ENCODE measurements at places on chromosomes 5 and 9. TPM values are rescaled to one million over a fixed set of nuclear protein-coding genes. Genes with fewer than 3 reads are reported as not detected.

DNA sequence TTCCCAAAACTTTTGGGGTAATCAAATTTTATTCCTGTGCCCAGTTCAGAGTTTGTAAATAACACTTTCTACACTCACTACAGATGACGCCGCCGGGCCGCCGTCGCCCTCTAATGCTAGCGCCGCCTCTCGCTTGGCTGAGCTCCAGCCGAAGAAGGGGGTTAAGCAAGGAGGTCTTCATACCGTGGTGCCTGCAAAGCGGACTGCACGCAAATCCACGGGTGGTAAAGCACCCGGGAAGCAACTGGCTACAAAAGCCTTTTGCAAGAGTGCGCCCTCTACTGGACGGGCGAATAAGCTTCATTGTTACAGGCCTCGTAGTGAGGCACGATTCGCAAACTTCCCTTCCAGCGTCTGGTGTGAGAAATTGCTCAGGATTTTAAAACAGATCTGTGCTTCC lies 280.4 kb downstream of the MEF2C start:
- H3K27me3 ChIP-seq: peaks cover 12% of the 10 kb centered on the region
- H3K4me3 ChIP-seq: no peak overlapping the region
- H3K27ac ChIP-seq: no peak overlapping the region
- H3K36me3 ChIP-seq: no peaks in the 10 kb centered on the region
- no peaks in the 10 kb centered on the region for H3K4me1 ChIP-seq

DNA sequence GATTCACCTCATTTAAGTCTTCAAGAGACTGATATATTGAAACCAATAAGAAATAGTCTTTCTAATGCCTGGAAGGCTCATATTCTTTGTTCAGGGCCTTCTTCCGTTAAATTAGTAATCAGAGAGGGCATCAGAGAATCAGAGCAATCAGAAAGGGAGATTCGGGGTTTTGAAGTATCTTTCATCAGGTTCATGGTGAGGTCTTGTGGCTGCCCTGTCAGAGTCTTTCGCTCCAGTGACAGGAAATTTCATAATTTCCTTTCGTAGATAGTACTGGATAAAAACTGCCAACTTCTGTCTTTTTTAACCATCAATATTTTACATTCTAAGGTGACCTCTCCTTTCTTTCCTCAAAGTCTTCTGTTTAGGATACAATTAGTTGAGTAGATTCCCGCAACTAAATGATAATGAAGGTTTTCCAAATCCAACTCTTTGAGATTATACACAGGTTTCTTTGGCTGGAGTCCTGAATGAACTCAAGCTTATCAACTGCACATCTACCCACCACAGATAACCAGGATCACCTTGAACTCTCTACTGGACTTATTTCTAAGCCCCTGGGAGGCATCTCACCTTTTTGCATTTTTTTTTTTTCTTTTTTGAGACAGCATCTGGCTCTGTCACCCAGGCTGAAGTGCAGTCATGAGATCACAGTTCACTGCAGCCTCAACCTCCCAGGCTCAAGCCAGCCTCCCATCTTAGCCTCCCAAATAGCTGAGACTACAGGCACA lies 5.5 kb downstream of the IL31RA start:
- no peak for DNase-seq
- peak overlapping the region; percentile 54 for H3K4me3 ChIP-seq
- peaks cover 2% of the 10 kb centered on the region for H3K27me3 ChIP-seq
- peaks cover 49% of the 10 kb centered on the region for H3K4me1 ChIP-seq
- peaks cover 7% of the 10 kb centered on the region for H3K36me3 ChIP-seq

DNA sequence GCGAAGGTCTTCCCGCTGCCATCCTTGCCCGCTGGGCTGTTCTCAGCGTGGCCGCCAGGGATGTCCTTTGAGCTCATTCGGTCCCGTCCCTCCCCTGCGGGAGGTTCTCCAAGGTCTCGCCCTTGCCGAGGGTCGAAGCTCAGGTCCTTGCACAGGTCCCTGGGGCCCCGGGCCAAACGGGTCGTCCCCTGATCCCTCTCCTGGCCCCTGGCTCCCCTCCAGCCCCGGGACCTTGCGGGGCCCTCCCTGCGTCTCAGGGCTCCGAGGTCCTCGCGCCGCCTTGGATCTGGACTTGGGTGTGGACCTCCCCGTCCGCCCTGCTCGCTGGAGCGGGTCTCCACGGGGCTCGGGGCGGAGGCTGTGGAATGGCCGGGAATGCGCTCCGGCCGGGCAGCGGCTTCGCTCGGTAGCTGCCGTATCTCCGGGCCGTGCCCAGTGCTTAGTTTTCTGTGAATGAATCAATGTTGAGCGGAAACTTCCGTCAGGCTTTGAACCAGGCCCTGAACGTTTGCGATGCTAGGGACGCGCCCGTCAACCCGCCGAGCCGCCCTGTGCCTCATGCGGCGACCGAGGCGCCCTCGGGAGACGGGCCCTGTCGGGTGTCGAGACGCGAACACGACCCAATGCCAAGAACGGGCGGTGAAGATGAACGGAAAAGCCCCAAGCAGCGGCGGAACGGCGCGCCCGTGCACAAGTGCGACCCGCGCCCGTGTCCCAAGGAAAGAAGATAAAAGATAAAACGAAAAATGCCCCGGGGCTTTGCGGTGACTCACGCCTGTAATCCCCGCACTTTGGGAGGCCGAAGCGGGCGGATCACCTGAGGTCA lies 780 bp downstream of the RNU6ATAC start:
- H3K36me3 ChIP-seq: peaks cover under 1% of the 10 kb centered on the region
- no peaks in the 10 kb centered on the region for H3K27me3 ChIP-seq
- H3K27ac ChIP-seq: no peak overlapping the region
- H3K4me3 ChIP-seq: no peak overlapping the region
- H3K4me1 ChIP-seq: peaks cover 5% of the 10 kb centered on the region

DNA sequence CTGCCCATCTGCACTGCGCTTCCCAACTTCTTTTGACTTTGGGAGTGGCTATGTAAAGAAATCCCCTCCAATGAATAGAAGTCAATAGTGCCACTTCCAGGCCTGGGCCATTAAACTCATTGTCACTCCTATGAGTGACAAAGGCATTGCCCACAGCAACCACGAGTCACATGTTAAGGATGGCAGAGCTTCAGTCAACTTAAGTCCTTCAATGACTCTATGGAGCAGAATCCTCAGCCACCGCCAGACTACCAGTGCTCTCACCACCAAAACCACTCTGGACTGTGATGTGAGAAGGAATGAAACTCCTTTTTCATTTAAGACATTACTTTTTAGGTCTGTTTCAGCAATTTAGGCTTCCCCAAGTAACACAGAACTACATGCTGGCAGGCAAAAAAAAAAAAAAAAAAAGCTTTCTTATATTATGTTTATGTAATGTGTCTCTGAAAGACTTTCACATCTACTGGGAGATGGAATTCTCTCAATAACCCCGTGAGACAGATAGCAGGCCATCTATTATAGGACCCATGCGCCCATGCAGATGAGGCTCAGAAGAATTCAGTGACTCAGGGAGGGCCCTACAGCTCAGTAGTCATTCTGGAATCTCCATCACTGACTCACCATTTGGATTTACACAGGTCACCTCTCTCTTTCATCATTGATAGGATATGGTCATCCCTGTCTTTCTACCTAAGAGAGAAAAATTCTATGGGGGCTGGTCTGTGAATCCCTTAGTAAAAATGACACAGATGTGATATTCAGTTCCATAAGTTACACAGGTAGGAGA lies 180.5 kb downstream of the CEMIP2 start:
- H3K4me3 ChIP-seq: no peak overlapping the region
- H3K27me3 ChIP-seq: peaks cover 6% of the 10 kb centered on the region
- no peaks in the 10 kb centered on the region for H3K36me3 ChIP-seq
- H3K27ac ChIP-seq: no peak overlapping the region

GRCh38 chr5:37886242-37886905 lies 46.5 kb upstream of the GDNF start:
- H3K36me3 ChIP-seq: no peaks in the 10 kb centered on the region
- no peak for DNase-seq
- H3K4me3 ChIP-seq: no peak overlapping the region
- no peaks in the 10 kb centered on the region for H3K4me1 ChIP-seq
- H3K27ac ChIP-seq: no peak overlapping the region

DNA sequence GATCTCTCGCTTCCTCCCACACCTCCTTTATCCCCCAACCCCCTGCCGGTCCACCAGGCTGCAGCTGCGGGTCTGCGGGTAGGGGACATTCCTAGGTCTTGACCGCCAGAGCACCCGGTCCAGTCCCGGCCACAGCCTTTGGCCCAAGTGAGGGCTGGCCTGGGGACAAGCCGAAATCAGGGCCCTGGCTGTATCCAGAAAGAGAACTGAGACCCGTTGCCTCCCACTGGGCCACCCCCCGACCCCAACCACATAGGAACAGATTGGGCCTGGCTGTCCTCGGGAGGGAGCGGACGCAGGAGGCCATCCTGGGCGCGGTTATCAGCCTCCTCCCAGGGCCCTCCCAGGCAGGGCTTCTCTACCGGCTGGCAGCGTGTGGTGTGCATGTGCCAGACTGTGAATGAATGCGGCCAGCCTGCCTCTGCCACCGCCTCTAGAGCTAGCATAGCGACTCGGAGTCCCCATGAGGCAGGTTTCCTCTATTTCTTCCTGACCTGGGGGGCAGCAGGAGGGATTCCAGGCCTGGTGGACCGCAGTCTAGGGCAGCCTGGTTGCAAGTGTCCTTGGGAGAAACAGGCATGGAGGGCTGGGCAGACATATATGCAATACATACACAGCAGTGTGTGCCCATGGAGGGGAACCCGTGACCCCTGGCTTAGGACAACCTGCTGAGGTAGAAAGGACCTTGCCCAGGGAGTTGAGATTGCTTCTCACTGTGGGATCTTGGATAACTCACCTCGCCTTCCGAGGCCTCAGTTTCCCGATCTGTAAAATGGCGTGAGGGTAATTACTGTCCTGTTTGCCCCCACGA lies 1.2 kb downstream of the N4BP3 start:
- H3K36me3 ChIP-seq: peaks cover 2% of the 10 kb centered on the region
- DNase-seq: no peak
- H3K27me3 ChIP-seq: peaks cover 33% of the 10 kb centered on the region
- peak overlapping the region; percentile 73 for H3K27ac ChIP-seq
- H3K4me3 ChIP-seq: peak overlapping the region; percentile 95

GRCh38 chr5:169197343-169197742 lies 103.6 kb downstream of the SLIT3 start:
- peaks cover 2% of the 10 kb centered on the region for H3K27me3 ChIP-seq
- H3K4me3 ChIP-seq: no peak overlapping the region
- no peaks in the 10 kb centered on the region for H3K36me3 ChIP-seq
- DNase-seq: no peak

- no peak for DNase-seq
- H3K4me1 ChIP-seq: peaks cover 22% of the 10 kb centered on the region
- peaks cover 3% of the 10 kb centered on the region for H3K36me3 ChIP-seq
- no peaks in the 10 kb centered on the region for H3K27me3 ChIP-seq
- H3K4me3 ChIP-seq: peak overlapping the region; percentile 97
- H3K27ac ChIP-seq: peak overlapping the region; percentile 96
Measured at GRCh38 chr5:132962429-132963021, 909 bp downstream of the AFF4 start.

DNA sequence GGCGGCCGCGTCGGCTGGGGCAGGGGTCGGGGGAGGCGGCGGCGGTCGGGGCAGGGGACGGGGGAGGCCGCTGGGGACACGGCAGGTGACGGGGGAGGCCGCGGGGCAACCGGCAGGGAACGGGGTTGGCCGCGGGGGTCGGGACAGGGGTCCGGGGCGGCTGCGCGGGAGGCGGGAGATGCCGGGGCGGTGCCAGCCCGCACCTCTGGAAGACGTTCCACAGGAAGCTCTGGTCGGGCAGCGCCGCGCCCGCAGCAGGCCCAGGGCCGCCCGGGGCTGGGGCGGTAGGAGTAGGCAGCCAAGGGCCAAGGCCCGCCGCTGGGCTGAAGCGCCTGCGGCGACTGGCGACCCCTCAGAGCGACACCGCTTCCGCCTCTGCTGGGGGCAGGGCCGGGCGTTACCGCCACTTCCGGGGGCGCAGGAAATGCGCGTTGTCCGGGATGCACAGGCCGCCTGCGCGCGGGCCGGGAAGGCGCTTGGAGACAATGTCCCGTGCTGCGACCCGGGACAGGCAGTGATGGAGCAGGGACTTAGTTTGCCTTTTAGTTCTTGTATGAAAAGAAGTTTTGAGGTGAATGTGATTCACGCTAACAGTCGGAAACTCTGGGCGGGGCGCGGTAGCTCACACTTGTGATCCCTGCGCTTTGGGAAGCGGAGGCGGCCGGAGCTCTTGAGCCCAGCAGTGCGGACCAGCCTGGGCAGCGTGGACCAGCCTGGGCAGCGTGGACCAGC lies 110.0 kb upstream of the LPCAT1 start:
- H3K4me3 ChIP-seq: peak overlapping the region; percentile 90
- peaks cover 20% of the 10 kb centered on the region for H3K4me1 ChIP-seq
- peaks cover 3% of the 10 kb centered on the region for H3K27me3 ChIP-seq

GRCh38 chr9:26770821-26771220 lies 121.8 kb downstream of the CAAP1 start:
- no peak for DNase-seq
- H3K36me3 ChIP-seq: no peaks in the 10 kb centered on the region
- no peaks in the 10 kb centered on the region for H3K27me3 ChIP-seq
- H3K4me1 ChIP-seq: no peaks in the 10 kb centered on the region
- no peak overlapping the region for H3K4me3 ChIP-seq

- H3K4me1 ChIP-seq: no peaks in the 10 kb centered on the region
- H3K27me3 ChIP-seq: peaks cover 1% of the 10 kb centered on the region
- no peak for DNase-seq
- no peak overlapping the region for H3K27ac ChIP-seq
Measured at GRCh38 chr5:7053125-7053524, 339.9 kb downstream of the TENT4A start.

- H3K27me3 ChIP-seq: peaks cover 16% of the 10 kb centered on the region
- H3K4me1 ChIP-seq: no peaks in the 10 kb centered on the region
- DNase-seq: no peak
- H3K36me3 ChIP-seq: no peaks in the 10 kb centered on the region
Measured at GRCh38 chr5:174312270-174312617, 266.7 kb downstream of the NSG2 start.

DNA sequence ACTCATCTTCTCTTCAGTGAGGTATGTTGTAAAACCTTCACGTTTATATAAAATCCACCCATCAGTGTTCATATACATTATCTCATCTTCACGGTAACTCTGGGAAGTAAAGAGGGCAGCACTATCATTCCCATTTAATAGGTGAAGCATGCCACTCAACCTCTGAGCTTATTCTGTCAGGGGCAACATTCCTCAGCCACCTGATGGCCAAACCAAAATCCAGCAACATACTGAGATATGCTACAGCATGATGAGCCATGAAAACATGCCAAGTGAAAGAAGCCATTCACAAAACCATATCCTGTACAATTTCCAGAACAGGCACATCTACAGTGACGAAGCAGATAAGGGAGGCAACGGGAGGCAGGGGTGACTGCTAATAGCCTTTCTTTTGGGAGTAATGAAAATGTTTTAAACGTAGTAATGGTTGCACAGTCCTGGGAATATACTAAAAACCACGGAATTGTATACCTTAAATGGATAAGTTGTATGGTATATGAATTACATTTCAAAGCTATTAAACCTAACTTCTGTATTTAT lies 167.4 kb downstream of the TSSK1B start:
- no peaks in the 10 kb centered on the region for H3K36me3 ChIP-seq
- H3K27me3 ChIP-seq: peaks cover 6% of the 10 kb centered on the region
- H3K4me3 ChIP-seq: no peak overlapping the region
- DNase-seq: no peak
- H3K4me1 ChIP-seq: peaks cover 3% of the 10 kb centered on the region

GRCh38 chr5:124627815-124628595 lies 118.4 kb downstream of the ZNF608 start:
- H3K27ac ChIP-seq: no peak overlapping the region
- H3K4me1 ChIP-seq: no peaks in the 10 kb centered on the region
- DNase-seq: no peak
- H3K36me3 ChIP-seq: no peaks in the 10 kb centered on the region
- H3K4me3 ChIP-seq: no peak overlapping the region

The BTNL8 gene
- not detected for total RNA-seq

The FAM151B gene
- not detected for total RNA-seq

The DOCK2 gene
- total RNA-seq: 266 TPM

The CXXC5 gene
- 4.6 TPM for total RNA-seq

The SOX30 gene
- 0.09 TPM for total RNA-seq

The LVRN gene
- total RNA-seq: not detected

The NSUN2 gene
- total RNA-seq: 78.2 TPM

The YIPF5 gene
- 36.6 TPM for total RNA-seq

The WASHC1 gene
- 27.4 TPM for total RNA-seq
